ENCODE measurements at places on chromosomes 6 and 20. TPM values are rescaled to one million over a fixed set of nuclear protein-coding genes. Genes with fewer than 3 reads are reported as not detected.

The SLC26A8 gene
- not detected for total RNA-seq

The CNBD2 gene
- total RNA-seq, result 5.9 TPM

The LZTS3 gene
- total RNA-seq, result 6.4 TPM

The SAPCD1 gene
- total RNA-seq, result 11.1 TPM

The TCP11 gene
- not detected for total RNA-seq

The HDDC2 gene
- 38.4 TPM for total RNA-seq

The LAMP5 gene
- total RNA-seq, result 0.15 TPM

The GLP1R gene
- total RNA-seq, result not detected

The TGM3 gene
- total RNA-seq, result not detected

The CTCFL gene
- total RNA-seq, result not detected

The OPN5 gene
- total RNA-seq, result not detected

The PM20D2 gene
- 16.4 TPM for total RNA-seq

The OOEP gene
- total RNA-seq, result 0.97 TPM

The RGL2 gene
- 98.5 TPM for total RNA-seq

The MUCL3 gene
- not detected for total RNA-seq

Measured in B cell (primary cell).